ENCODE measurements at places on chromosomes 3 and 15.

GRCh38 chr3:48088056-48088748 is 72.0 kb upstream of the MAP4 start:
- DNase-seq = peak; percentile 56

GRCh38 chr3:9172851-9173321 is 76.6 kb downstream of the SRGAP3 start:
- no peak for DNase-seq

DNA sequence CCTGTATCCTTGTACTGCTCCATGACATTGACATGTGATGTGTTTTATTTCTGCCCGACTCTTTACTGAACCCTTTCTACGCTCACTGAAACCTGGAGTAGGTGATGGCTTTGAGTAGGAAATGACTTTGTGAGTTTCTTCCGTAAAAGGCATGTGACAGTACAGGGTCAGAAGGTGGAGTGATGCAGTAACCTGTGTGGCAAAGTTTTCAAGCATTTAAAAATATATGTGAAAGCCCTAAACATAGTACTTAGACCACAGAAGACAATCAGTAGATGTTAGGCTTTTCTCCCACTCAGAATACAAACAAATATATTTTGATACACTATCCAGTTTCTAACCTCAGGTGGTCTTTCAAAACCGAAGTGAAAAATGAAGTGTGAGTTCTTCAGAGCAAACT is 31.3 kb upstream of the SACM1L start:
- no peak for DNase-seq

DNA sequence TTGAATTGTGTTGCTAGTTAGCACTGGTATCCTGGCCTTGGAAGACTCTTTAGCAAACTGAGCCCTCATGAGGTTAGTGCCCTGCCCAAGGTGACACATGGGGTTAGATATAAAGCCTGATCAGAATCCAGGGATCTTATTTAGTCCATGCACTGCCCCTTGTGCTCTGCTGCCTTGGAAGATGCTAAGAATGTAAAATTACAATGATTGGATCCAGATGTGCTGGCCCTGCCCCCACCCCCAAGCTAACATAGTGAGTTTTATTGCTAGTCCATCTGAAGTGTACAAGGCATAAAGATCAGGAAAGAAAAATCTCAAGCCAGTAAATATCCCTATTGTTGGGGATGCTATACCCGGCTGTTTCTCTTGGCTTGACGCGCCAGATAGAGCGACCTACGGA is 248.1 kb upstream of the C2CD4B start:
- DNase-seq = no peak

- DNase-seq = no peak
Measured at GRCh38 chr3:66998904-66999235, 763 bp downstream of the KBTBD8 start.

GRCh38 chr3:41987627-41988026 is 25.7 kb upstream of the ULK4 start:
- DNase-seq = no peak

- no peak for DNase-seq
Measured at GRCh38 chr15:37253877-37254276, 153.5 kb upstream of the MEIS2 start.

DNA sequence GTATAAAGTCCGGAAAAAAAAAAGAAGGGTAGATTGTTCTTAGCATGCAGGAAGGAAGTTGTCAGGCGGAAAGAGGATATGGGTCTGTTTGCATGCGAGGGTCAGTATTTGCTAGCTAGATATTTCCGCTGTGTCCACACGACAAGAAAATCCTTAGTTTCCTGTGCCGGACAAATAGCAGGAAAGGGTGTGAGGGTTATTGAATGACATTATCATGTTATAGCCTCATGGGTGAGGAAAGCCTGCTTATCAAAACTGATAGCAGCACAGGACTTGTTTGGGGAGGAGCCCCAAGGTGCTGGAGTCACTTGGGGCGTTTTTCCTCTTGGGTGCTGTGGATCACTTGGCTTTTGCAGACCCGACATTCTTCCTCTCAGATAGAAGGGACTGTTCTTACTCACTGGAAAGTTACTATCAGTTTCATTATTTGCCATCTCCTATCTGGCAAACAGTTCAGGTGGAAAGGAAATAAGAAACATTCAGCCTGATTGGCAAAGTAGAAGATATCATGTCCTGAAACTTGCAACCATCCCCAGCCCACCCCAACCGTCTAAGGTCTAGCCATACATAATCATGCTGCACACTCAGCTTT is 127.2 kb upstream of the DPH6 start:
- no peak for DNase-seq

- DNase-seq = no peak
Measured at GRCh38 chr3:11982341-11982941, 21.7 kb upstream of the SYN2 start.

DNA sequence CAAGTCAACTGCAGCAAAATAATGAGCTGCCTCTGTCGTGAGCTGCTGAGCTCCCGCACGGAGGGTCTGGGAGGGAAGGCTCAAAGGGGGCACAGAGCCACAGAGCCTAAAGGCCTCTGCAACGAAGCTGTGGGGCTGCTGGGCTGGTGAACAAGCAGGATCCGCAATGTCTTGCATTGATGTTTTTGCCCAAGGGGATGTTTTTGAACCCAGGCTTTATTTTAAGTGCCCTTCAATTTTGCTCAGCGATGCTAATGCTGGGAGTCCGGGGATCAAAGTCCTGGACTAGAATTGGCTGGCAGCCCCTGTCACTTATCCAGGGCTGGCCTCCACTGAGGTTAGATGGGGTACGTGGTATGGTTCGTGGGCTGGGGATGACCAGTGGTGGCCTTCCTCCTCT is 240.0 kb downstream of the VPS13C start:
- no peak for DNase-seq

DNA sequence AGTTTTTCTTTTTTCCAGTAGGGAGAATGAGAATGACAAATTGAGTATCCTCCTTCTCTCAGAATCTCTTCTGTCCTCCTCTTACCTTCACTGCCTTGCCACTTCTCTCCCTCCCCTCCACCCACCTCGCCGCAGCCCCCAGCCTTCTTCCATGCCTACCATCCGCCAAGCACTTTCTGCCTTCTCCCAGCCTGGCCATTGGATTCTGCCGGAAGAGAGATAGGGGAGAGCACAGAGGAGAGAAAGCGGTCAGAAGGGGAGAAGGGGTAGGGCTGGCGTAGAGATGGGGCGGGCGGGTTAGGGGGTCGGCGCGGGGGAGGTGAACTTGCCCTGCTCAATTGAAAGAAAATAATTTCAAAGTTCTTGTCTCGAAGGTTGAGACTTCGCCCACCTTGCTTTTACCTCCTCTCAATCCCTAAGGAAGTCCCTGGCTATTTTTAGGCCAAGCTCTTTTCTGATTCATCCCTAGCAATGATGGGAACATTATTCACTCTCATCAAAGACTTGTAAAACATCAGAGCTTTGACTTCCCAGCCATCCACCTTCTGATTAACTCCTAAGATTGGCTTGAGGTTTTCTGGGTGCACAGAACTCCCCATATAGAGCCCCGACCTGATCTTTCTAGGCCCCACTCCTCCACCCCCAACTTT is 811 bp downstream of the C3orf52 start:
- DNase-seq = no peak

- no peak for DNase-seq
Measured at GRCh38 chr3:191257286-191257685, 58.2 kb downstream of the OSTN start.

GRCh38 chr3:5317557-5317956 is 130.1 kb downstream of the EDEM1 start:
- no peak for DNase-seq

DNA sequence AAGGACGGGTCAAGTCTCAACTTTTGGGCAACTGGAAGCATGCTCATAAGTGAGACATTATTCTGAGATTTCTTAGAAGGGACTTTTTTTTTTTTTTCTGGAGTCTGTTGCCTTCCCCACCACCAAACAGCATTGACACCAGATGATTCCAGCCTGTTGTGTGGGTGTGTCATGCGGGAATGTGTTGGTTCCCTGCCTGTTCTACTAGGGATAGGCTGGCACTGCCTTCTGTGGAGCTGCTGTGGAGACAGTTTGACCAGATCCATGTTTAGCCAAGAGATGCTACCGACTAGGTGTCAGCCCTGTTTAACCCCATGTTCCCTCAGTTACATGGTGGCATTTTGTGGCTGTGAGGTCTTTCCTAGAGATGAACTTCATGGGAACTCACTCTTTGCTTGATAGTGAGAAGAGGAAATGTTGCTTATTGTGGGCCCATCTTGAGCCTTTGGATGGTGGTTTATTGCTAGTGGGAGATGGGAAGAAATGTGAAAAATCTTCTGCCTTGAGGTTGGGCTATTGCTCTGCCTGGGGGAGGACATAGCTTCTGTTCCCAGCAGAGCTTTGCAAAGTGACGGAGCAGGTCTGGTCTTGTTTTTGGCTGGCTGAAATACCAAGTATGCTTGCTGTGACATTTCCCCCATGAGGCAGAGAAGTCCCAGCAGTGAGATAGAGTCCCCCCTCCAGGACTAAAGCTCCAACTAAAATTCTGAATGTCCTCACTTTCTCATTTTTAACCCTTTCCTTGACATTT is 31.3 kb downstream of the TRAK1 start:
- DNase-seq = no peak

Measured in activated CD8-positive, alpha-beta memory T cell treated with anti-CD3 and anti-CD28 coated beads, Interleukin-2, amount 50 U/mL, for 48 hours (primary cell).